ENCODE measurements at places on chromosomes 7 and 10. TPM values are rescaled to one million over a fixed set of nuclear protein-coding genes. Genes with fewer than 3 reads are reported as not detected.

Gene RPS24
- total RNA-seq, result 1,775 TPM

Gene PRPS1L1
- not detected for total RNA-seq

Gene CYP3A7
- not detected for total RNA-seq

Gene ADIRF
- 1.4 TPM for total RNA-seq

DNA sequence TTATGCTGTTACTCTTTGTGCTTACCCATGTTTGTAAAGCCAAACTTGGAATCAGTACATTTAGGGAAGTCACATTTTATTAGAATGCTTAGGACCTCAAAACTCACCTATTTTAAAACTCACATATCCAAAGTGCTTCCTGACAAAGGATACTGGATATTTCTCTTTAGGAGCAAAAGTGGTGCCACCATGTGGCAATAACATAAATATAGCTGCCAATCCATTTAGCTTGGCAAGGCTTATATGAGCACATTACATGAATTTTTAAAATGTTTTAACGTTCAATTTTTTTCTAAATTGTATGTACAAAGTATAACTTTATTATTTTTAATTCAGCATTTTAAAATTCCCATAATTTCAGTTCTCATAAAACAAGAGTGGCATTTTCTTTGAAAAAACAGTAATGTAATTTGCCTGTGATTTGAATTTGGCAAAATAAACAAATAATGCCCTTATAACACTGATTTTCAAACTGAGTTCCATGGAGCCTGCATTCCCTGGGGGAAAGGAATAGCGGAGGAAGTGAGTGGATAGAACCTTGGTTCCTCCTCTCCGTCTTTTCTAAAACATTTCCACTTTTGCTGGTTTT is 75.4 kb downstream of the HDAC9 start:
- H3K27ac ChIP-seq, result no peak overlapping the region
- no peak for DNase-seq
- H3K4me1 ChIP-seq, result no peaks in the 10 kb centered on the region

DNA sequence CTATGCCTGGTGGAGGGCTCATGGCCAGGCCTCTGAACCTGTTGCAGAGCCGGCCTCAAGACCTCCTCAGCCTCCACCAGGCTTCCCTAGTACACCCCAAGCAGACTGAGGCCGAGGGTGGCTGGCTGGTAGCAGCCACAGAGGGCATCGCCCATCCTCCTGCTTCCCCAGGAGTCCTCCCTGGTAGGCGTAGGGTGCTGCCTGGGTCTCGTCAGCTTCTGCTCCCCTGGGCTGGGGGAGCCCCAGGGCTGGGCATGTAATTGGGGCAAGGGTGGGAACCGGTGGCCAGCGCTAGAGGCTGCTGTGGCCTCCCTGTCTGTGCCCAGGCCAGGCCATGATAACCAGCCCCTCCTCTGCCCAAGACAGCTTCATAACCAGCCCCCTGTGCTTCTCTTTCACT is 32.6 kb downstream of the TBATA start:
- H3K4me3 ChIP-seq, result no peak overlapping the region
- no peaks in the 10 kb centered on the region for H3K27me3 ChIP-seq
- no peak overlapping the region for H3K27ac ChIP-seq

DNA sequence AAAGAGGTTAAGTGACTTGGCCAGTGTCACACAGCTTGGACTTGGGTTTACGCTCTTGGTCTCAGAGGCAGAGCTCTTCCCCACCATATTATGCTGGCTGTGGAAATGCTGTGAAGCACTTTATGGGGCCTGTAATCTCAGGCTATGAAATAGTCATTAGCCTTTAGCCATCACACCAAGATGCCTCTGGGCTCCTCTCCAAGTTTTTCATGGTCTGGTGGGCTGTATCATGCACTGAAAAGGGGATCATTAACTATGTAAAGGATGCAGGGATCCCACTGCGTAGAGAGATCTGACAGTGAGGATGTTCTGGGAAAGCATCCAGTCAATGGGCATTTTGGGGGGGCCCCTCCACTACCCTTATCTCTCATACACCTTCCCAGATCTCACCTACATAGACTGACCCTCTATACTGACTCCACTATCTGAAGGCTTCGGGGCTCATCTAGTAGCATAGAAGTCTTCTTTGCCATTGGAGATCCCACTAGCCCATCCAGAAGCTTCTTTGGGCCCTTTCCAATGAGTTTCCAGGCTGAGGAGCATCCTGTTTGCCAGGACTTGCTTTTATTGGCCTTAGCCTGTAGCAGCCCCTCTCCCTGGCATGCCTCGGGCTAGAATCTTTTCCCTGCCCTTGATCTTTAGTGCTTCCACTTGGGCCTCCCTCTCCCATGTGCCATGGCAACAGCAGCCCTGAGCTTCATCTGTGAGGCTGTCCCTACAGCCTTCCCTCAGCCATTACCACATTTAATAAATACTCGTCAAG is 19.6 kb downstream of the FRMPD2 start:
- DNase-seq, result no peak
- no peaks in the 10 kb centered on the region for H3K27me3 ChIP-seq

DNA sequence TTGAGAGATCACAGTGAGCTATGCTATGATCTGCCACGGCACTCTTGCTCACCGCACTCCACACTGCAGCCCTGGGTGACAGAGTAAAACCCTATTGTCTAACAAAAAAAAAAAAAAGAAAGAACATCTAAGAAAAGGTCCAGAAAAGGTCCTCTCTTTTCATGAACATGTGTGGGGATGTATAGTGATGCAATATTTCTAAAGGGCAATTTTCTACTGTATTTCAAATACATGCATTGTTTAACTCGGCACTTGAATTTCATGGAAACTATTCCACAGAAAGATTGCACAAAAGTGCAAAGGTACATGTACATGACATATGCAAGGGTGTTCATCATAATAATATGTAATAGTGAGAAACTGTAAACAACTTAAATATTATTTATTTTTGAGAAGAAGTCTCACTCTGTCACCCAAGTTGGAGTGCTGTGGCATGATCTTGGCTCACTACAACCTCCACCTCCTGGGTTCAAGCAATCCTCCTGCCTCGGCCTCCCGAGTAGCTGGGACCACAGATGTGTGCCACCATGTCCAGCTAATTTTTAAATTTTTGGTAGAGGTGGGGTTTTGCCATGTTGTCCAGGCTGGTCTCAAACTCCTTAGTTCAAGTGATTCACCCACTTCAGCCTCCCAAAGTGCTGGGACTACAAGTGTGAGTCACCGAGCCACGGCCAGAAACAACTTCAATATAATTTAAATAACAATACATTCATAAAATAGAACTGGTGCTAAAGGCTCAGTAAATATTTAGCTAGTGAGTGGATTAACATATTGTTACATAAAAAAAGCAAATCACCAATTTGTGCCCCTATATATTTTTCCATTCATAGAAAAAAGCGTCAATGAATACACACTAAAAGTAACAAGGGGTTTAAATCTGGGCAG is 1.3 kb upstream of the PPRC1 start:
- no peak overlapping the region for H3K27ac ChIP-seq
- DNase-seq, result no peak
- H3K27me3 ChIP-seq, result no peaks in the 10 kb centered on the region
- peaks cover 7% of the 10 kb centered on the region for H3K4me1 ChIP-seq

- no peak for DNase-seq
- H3K27me3 ChIP-seq, result no peaks in the 10 kb centered on the region
- peaks cover 6% of the 10 kb centered on the region for H3K36me3 ChIP-seq
- peaks cover 5% of the 10 kb centered on the region for H3K4me1 ChIP-seq
Measured at GRCh38 chr7:101373812-101374614, 11.3 kb downstream of the COL26A1 start.

GRCh38 chr10:122237331-122237990 is 33.6 kb upstream of the BTBD16 start:
- H3K27me3 ChIP-seq, result no peaks in the 10 kb centered on the region
- H3K36me3 ChIP-seq, result peaks cover 25% of the 10 kb centered on the region
- no peak overlapping the region for H3K4me3 ChIP-seq
- no peaks in the 10 kb centered on the region for H3K4me1 ChIP-seq
- no peak for DNase-seq

- H3K27ac ChIP-seq, result no peak overlapping the region
- no peak overlapping the region for H3K4me3 ChIP-seq
- no peaks in the 10 kb centered on the region for H3K27me3 ChIP-seq
- H3K4me1 ChIP-seq, result no peaks in the 10 kb centered on the region
- H3K36me3 ChIP-seq, result no peaks in the 10 kb centered on the region
- peak; percentile 82 for DNase-seq
Measured at GRCh38 chr10:25818751-25819150, 115.3 kb upstream of the MYO3A start.

DNA sequence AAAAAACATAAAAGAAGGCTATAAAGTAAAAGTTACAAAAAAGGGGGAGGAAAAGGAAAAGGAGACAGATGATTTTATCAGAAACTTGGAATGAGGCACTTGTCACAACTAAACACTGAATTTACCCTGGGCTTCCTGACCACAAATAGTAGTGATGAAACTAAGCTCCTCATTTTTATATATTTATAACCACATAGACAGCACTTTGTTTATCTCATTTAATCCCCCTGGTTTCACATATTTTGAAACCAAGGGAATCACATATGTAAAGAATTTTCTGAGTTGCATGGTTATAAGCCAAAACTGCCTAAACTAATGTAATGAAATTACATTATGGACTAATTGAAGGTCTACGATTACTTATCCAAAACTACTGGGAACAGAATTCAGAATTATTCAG is 39.6 kb upstream of the MET start:
- DNase-seq, result no peak
- H3K4me1 ChIP-seq, result no peaks in the 10 kb centered on the region
- no peak overlapping the region for H3K27ac ChIP-seq
- no peak overlapping the region for H3K4me3 ChIP-seq
- H3K36me3 ChIP-seq, result no peaks in the 10 kb centered on the region

- H3K27ac ChIP-seq, result no peak overlapping the region
- H3K36me3 ChIP-seq, result peaks cover 4% of the 10 kb centered on the region
- H3K27me3 ChIP-seq, result no peaks in the 10 kb centered on the region
- no peaks in the 10 kb centered on the region for H3K4me1 ChIP-seq
- H3K4me3 ChIP-seq, result no peak overlapping the region
Measured at GRCh38 chr7:134856091-134856490, 76.7 kb downstream of the CALD1 start.

- H3K27ac ChIP-seq, result no peak overlapping the region
- no peaks in the 10 kb centered on the region for H3K4me1 ChIP-seq
- no peak for DNase-seq
- H3K36me3 ChIP-seq, result no peaks in the 10 kb centered on the region
Measured at GRCh38 chr7:93018716-93019115, 99.1 kb downstream of the SAMD9 start.

DNA sequence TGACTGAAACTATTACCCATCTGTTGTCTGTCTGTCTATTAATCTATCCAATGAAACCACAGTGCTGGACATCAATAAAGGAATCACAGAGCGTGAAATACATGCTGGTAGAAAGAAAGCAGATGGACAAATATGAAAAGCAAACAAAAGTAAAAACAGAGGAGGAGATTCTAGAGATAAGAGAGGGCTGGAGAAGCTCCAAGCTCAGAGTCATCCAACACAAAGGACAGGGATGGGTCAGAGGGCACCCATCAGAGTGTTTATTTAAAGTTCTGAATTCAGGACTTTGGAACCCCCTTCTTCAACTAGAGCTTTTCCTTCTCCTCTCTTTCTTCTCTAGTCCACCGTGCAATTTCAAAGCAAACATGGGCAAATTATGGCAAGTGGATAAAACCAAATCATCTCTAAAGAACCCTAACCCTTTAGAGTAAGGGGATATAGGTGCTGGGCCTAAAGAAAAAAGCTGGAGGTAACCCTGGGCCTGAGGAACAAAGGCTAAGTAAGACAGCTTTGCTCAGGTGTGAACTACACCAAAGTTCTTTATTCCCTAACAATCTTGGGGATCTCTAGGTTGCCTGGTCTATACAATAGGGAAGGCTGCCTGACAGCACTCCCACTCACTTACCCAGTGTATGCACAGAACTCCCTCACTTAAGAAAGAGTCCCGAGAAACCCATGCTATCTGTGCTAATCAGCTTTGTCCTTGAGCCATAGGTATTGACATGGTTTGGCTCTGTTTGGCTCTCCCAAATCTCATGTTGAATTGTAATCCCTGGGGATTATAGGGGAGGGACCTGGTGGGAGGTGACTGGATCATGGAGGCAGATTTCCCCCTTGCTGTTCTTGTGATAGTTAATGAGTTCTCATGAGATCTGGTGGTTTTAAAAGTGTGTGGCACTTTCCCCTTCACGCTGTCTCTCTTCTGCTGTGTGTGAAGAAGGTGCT is 97.0 kb downstream of the BAMBI start:
- DNase-seq, result peak; percentile 60
- H3K27ac ChIP-seq, result no peak overlapping the region
- no peak overlapping the region for H3K4me3 ChIP-seq
- H3K27me3 ChIP-seq, result peaks cover 42% of the 10 kb centered on the region

DNA sequence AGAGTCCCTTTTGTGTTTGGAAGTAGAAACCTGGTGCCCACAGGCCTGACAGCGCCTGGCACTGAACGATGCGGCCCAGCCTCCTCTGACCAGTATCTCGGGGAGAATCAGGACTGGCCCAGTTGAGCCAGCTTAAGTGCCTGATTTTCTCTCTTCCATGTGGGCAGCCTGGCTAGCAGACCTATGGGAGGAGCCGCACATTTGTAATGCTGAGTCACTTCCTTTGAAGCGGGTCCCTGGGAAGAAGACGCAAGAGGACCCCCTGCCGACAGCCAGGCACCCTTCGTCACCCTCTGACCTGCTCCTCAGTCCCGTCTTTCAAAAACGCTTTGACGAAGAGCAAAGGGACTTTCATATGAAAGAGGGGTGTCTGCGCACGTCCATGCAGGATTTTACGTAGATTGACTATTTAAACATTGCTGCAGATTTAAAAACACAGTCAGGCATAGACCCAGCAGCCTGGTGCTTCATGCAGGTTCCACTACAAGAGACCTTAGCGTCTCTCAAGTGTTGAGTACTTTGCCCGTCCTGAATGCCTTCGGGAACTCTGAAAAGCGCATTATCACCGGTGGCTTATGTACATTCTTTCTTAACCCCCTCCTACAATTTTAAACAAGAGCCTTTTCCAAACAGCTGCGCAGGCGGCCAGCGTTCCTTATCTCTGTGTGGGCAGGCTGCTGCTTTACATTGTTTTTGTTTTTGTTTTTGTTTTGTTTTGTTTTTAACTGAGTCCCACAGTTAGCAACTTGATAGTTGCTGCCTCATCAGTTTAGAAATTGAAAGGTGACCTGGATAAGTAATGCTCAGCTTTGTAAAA is 36.5 kb upstream of the AP5Z1 start:
- H3K36me3 ChIP-seq, result peaks cover 31% of the 10 kb centered on the region
- peak overlapping the region; percentile 72 for H3K4me3 ChIP-seq
- DNase-seq, result peak; percentile 89
- H3K4me1 ChIP-seq, result peaks cover 15% of the 10 kb centered on the region

GRCh38 chr10:30027057-30028005 is 32.1 kb downstream of the JCAD start:
- peaks cover 78% of the 10 kb centered on the region for H3K36me3 ChIP-seq
- H3K27ac ChIP-seq, result no peak overlapping the region
- H3K27me3 ChIP-seq, result no peaks in the 10 kb centered on the region
- H3K4me1 ChIP-seq, result peaks cover 18% of the 10 kb centered on the region
- peak; percentile 73 for DNase-seq

DNA sequence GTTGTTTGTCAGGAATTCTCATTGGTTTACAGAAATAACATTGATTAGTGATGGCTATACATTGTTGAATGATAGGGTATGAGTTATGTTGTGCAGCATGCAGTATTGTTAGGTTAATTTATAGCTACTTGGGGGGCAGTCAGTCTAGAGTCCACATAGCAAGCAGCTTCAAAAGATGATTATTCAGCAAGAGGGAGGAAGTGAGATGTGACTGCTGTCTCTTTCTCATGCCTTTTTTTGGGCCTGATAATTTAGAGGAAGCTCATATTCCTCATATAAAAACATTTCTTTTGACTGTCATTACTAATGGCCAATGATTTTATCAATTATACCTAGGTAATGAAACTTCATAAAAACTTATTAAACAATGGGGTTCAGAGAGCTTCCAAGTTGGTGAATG is 3.4 kb upstream of the TBRG4 start:
- H3K27ac ChIP-seq, result no peak overlapping the region
- H3K36me3 ChIP-seq, result no peaks in the 10 kb centered on the region
- DNase-seq, result no peak
- peaks cover 32% of the 10 kb centered on the region for H3K27me3 ChIP-seq
- no peaks in the 10 kb centered on the region for H3K4me1 ChIP-seq
- no peak overlapping the region for H3K4me3 ChIP-seq

All from endodermal cell (in vitro differentiated cells).